ENCODE measurements at places on chromosomes 16 and 17. TPM values are rescaled to one million over a fixed set of nuclear protein-coding genes. Genes with fewer than 3 reads are reported as not detected.

GRCh38 chr16:4747906-4748681 lies 13.8 kb downstream of the DNAAF8 start:
- DNase-seq = no peak

GRCh38 chr17:82244413-82245133 lies 15.7 kb downstream of the SLC16A3 start:
- peak; percentile 79 for DNase-seq

GRCh38 chr16:15610369-15610871 lies 32.5 kb downstream of the MARF1 start:
- DNase-seq = no peak

DNA sequence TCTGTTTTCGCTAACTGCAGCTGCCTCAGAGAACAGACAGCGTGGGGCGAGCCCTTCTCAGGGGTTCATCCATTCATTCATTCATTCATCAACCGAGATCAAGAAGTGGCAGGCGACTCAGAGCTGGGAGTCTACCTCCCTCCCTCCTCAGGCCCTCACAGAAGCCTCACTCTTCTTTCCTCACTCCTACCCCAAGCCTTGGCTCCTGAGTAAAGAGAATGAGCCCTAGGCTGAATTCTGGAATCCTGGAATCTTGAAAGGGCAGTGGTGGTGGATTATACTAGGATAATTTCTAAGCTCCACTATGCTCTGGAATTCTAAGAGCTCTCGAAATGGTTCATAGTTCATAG lies 2.3 kb upstream of the DLX3 start:
- no peak for DNase-seq

GRCh38 chr16:68356249-68356918 lies 45.6 kb downstream of the PRMT7 start:
- DNase-seq = peak; percentile 53

The NOG gene
- 0.78 TPM for total RNA-seq

All from H7 (cell line).